ENCODE measurements at places on chromosomes 5 and 9.

DNA sequence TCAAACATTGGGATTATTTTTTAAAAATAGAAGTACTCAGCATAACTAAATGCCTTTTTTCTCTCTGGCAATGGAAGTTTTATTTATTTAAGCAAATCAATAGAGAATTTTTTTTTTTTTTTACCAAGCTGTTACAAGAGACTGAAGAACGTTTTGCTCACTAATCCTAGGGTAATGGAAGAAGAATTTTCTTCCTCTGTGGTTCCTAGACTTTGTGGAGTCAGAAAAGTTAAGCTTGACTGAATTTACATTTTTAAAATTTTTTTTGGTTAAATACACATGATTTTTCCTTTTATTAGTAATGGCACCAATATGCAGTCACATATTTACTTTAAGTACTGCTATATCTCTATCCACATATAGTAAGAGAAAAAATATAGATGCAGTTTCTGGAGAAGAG is 189.8 kb downstream of the PCSK1 start:
- peak; percentile 93 for DNase-seq

DNA sequence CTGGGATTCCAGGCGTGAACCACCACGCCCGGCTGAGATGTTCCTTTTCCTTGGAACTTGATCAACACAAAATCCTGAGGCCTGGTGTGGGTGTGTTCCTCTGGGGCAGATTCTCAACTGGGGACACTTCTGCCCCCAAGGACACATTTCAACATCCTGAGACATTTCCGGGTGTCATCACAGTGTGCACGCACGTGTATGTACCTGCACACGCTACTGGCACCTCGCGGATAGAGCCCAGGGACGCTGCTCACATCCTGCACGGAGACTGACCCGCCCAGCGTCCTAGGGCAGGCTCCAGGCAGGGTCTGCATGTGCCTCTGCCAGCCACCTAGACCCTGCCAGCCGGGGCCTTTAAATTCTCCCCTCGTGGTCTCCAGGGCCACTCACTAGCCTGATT is 8.0 kb downstream of the SAPCD2 start:
- DNase-seq, result no peak

- DNase-seq, result no peak
Observed at GRCh38 chr5:71907608-71908145, 188.6 kb downstream of the CARTPT start.

- no peak for DNase-seq
Observed at GRCh38 chr5:73114044-73114688, 6.2 kb upstream of the TMEM171 start.

DNA sequence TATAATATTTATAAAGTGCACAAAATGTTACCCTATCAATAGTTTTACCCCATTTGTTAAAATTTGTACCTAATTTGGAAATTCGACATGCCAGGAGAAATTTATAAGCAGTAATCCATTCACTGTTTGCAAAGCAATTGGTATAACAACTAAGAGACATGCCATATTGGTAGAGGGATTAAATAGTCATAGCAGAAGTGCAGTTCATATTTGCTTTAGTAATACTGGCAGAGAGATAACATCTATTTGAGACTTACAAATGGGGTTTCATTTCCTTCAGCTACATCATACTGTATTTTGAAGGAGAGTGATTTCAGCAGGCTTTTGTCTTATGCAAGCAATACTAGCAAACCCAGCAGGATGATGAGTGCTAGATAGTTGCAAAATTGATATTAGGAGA is 610.4 kb upstream of the CDH10 start:
- DNase-seq, result no peak

DNA sequence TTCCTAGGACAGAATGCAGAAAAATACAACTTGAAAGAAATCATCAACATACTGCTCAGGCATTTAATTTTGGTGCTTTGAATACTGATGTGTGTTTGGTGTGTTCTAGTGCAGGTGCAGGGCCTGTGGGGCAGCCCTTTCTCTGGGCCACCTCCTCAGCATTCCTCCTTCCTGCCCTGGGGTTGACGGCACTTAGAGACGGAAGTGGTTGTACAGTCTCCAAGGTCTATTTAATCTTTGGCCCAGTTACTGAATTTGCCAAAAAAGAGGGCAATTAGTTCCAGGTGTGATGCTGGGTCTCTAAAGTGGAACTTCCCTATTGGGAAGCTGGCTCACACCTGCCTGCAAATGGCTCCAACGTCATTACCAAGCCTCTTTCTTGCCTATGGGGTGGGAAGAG is 269.0 kb downstream of the SH3GL2 start:
- DNase-seq, result no peak

DNA sequence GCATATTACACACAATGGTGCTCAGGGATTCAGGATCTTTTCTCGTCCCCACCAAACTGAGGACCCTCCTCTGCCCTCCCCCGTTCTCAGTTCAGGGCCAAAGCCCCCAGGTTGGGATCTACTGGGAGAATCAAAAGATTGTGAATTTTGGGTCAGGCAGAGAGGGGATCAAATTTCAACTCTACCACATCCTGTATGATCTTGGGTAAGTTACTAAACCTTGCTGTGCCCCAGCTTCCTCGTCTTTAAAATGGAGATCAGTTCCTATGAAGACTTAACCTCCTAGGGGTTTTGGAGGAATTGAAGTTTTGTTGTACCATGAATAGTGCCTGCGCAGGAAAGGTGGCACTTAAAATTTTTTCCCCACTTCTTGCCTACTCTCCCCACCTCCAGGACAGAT is 62.4 kb downstream of the RAI14 start:
- no peak for DNase-seq

GRCh38 chr5:8884029-8884428 is 661.8 kb downstream of the SEMA5A start:
- DNase-seq, result no peak

DNA sequence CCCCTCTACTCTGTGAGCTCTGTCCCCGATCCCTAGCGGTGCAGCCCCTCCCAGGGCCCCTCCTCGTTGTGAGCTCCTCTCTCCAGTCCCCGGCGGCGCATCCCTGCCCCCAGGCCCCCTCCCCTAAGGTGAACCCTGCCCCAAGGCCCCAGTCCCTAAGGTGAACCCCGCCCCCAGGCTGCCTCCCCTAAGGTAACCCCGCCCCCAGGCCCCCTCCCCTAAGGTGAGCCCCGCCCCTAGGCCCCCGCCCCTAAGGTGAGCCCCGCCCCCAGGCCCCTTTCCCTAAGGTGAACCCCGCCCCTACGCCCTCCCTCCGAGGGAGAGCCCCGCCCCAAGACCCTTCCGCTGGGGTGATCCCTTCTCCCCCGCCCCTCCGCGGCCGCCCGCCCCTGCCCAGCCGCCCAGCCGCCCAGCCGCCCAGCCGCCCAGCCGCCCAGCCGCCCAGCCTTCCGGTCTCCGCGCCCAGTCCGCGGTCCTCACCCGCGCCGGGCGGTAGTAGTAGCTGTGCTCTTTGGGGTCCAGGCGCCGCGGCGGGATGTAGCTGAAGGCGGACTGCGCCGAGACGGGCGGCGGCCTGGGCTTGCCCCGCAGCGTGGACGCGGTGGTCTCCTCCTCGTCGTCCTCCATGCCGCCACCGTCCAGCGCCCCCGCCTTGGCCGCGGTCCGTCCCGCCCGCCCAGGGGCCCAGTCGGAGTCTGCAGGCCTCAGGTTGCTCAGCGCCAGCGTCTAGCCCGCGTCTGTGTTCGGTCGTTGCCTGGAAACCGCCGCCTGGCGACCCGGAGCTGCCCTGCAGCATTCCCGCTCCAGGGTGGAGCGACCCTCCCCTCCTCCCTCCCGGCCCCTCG is at the start of gene CFAP90:
TSS of gene CFAP90 (minus strand) at position 739 of the 845 bp plus-strand sequence. CDS start at position 627, 112 bp downstream.
- peak; percentile 48 for DNase-seq

- no peak for DNase-seq
Observed at GRCh38 chr5:173497685-173498084, 118.8 kb downstream of the BOD1 start.

- no peak for DNase-seq
Observed at GRCh38 chr9:107337676-107338590, 54.9 kb downstream of the RAD23B start.

DNA sequence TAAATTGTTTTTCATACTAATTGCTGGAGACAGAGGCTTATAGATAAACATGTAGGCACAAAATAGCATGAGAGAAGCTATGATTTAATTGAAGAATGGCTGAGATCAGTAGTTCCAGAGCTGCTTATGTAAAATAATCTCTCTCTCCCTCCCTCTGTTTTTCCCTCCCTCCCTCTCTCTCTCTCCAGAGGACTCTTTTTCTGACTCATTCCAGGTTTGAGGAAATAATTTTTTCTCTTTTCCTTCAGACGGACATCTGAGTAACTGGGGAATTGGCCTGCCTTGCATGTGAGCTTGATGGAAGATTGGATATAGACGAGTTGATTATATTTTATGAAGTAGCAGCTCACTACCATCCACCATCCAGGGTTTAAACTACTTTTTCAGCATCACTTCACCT is 35.5 kb downstream of the KCTD16 start:
- peak; percentile 46 for DNase-seq

DNA sequence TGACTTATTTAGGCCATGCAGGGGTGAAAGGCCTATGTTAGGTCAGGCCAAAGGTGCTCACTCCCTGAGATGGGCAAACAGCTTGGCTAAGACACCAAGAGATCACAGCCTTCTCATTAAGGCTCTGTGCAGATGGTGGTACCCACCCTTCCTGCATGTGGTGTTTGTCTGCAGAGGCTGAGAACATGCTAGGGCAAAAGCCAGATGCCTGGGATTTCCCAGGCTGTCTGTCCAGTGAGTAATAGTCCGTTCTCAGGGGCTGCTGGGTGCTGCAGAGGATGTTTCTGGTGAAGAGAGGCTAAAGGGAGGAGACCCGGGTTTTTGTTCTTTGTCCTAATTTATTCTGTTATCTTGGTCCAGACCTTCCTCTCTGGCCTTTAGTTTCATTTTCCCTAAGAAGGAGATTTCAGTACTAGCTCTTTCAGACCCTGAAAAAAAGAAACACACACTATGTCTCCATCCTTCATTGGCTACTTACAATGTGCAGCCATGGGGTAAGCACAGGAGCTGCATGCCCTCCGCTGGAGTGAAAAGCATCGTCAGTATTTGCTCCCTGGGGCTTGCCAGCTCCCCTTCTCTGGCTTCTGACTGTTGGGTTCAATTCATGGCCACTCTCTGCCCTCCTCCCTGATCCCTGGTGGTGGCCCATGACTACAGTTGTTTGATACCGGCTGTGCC is 23.4 kb upstream of the GLRA1 start:
- DNase-seq, result peak; percentile 3

DNA sequence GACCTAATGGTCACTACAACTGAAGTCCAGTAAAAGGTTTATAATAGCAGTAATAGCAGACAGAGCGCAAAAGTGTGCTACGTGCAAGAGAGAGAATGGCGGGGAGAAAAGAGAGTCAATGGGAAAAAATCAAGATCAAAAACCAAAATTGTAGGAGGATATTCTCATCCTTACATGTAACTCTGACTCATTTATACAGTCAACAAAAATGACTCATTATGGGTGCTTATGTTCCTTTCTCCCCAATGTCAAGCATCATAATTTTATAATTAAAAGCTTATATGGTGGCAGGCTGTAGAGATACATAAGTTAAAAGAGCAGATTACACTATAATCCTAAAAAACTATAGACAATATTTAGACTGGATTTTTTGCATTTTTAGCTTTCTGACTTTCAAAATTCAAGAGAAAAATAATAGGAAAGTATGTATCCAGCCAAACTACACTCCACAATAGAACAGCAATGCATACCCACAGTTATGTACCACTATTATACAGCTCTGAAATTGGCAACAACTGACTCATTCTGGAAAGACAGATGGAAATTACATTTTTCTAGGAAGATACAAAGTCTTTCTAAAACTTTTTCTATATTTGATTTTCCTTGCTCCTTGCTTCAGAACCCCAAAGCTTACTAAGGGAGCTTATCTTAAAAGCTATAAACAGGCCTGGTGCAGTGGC is 78.4 kb downstream of the PLPP1 start:
- DNase-seq, result peak; percentile 76

GRCh38 chr9:3028535-3028934 is 184.6 kb upstream of the PUM3 start:
- DNase-seq, result no peak

DNA sequence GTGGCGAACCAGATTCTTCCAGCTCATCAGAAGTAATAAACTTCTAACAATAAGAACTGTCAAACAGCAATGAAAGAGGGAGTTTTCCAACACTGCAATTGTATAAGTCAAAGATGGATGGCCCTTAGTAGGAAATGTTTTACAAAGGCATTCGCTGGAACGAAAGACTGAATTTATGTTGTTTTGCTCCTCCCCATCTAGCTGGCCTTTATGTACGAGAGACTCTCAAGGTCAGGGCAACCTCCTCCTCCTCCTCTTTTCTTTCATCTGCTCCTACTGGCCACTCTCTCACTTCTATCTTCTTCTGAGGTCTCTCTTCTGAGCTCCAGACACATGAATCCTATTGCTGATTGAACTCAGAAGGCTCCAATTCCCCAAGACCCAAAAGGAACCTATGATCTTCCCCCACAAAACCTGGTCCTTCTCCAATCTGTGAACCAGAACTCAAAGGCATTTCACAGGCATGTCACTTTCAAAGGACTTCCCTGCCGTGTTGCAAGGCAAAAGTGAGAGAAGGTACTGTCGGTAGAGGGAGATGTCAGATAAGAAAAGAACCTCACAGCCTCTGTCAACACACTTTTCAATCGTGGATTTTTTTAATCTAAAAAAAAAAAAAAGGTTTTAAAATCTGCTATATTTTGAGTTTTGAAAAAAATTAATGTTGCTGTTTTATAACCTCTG is 28.5 kb upstream of the PUM3 start:
- peak; percentile 49 for DNase-seq

- no peak for DNase-seq
Observed at GRCh38 chr9:127168756-127169574, 46.5 kb upstream of the ANGPTL2 start.

DNA sequence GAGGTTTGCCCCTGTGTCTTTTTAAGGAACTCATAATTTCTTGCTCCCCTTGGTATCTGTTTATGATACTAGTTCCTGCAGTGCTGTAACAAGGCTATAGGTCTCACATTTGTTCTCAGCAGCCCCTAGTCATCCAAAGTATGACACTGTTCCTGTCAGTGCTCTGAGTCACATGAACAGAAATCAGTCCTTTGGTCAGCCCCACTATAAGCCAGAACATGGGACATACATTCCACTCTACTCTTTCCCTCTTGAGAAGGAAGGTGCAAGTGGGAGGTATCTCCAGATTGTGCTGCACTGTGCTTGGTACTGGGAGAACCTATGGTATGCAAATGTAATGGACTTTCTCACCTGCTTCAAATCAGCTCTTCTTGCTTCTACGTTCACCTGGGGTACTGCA is 87.0 kb downstream of the IARS1 start:
- DNase-seq, result peak; percentile 25

- peak; percentile 20 for DNase-seq
Observed at GRCh38 chr5:79774171-79774854, 84.7 kb downstream of the CMYA5 start.

DNA sequence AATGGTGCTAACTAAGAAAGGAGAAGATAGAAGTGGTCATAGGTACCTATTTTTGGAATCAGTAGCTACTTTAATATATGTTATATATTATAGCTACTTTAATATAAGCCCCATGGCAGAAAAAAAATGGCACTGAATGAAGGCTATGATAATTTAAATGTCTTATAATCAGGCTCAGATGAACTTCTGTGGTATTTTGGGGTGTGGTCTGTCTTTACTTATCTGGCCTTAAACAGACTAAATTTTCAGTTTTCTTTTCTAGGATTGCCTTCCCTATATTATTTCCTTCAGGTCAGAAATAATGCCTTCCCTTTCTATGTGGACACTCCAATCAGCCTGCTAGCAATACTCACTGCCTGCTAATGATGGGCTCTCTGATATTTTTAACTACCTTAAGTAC is 292.3 kb downstream of the SLF1 start:
- DNase-seq, result no peak
